Stimulated activated CD4-positive, alpha-beta T cell treated with anti-CD3 and anti-CD28 coated beads, Interleukin-2, amount 100 ng/mL, for 48 hours (primary cell): ENCODE measurements at places on chromosomes 12 and 14.

DNA sequence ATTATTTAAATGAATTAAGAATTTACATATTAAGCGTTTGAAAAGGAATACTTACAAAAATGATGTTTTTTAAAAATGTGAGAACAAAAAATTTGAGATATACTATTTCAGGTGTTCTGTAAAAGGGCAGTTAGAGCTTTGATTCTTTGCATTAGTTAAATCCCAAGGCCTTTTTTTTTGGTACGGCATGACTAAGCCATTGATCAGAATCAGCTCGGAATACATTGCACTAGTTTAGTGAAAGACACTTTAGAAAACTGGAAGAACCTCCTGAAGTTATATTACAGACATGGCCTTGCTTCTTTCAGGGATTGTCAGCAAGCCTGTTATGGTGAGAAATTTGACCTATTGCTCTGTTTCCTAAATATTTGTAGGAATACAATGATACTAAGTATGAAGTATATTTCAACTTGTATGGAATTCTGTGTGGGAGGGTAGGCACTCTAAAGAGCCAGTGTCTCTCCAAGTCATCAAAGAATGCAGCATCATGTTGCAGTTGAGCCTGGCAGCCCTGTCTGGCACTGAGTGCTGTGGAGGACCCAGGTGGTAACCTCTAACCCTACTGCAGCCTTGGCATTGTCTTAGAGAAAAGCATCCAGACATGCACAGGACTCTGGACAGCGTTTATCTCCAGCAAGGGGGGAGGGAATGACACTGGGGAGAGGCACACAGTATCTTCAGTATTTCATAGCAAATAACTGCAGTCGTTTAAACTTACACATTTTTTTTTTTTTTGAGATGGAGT lies 1.5 kb downstream of the KLC1 start:
- no peak for DNase-seq

DNA sequence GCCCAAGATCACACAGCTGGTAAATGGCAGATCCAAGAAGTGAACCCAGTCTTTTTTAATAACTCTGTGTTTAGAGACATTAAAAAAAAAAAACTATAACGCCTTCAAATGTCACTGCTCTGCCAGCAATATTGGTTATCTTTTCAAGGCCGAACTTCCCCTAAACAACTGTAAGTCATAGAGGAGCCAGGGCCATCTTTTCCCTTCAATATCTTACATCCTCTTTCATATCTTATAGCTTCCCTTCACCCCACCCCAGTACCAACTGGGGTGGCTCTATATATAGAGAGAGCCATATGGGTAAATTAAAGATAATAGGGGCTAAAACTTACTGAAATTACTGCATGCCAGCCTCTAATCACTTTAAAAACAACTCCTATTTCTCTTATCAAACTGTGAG lies 100.2 kb downstream of the STAB2 start:
- no peak for DNase-seq

DNA sequence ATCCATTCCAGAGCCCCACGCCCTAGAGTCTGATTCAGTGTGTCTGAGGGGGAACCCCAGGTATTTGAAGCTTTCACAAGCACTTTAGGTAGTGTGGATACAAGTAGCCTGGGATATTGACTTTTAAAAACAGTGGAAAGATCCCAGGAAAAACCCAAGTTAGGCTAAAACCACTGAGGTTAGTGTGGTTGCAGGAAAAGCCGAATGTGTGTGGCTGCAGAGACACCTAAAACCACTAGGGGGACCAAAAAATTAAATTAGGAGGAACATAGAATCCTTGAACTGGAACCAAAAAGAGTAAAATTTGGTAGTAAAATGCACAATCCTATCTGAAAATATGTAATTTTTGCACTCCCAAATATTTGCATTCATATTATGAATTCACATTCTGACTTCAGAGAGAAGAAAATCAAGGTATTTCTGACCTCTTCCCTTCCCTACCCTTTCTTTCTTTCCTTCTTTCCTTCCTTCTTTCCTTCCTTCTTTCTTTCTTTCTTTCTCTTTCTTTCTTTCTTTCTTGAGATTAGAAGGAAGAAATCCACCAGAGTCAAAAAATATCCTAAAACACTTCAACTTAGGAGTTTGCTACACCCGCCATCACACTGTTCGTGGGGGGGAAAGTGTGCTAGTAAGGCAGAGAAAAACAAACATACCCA lies 37.8 kb downstream of the SLCO1A2 start:
- DNase-seq, result no peak

DNA sequence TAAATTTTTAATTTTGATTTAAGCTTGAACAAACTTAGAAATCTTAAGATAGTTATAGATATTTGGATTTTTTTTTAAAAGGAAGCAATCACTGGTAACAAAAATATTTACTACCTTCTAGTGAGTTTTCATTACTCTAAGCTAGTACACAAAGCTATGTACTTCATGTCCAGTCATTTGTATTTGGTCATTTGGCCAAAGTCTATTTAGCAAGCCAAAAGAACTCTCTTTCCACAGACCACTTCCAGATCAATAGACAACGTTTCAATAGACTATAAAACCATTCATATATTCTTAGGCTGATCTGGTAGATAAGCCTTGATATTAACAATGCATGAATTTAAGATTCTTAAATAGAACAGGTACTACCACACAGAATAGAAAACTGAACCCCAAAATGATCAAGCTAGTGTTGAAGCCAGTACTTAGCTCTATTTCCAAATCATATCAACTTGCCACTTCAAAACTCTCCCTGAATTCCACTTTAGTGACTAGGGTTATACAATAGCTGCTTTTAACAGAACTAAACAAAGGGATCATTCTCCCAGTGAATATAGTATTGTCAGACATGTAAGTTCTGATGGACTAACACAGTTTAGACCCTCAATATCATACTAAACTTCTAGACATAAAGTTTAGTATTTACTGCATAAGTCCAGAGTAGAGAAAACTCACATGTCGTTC lies 21.7 kb downstream of the CAPRIN2 start:
- no peak for DNase-seq
